Activated CD4-positive, alpha-beta T cell treated with anti-CD3 and anti-CD28 coated beads for 48 hours (primary cell): ENCODE measurements at places on chromosomes 5 and 9.

- DNase-seq, result no peak
Measured at GRCh38 chr5:143717400-143717799, 94.6 kb upstream of the HMHB1 start.

DNA sequence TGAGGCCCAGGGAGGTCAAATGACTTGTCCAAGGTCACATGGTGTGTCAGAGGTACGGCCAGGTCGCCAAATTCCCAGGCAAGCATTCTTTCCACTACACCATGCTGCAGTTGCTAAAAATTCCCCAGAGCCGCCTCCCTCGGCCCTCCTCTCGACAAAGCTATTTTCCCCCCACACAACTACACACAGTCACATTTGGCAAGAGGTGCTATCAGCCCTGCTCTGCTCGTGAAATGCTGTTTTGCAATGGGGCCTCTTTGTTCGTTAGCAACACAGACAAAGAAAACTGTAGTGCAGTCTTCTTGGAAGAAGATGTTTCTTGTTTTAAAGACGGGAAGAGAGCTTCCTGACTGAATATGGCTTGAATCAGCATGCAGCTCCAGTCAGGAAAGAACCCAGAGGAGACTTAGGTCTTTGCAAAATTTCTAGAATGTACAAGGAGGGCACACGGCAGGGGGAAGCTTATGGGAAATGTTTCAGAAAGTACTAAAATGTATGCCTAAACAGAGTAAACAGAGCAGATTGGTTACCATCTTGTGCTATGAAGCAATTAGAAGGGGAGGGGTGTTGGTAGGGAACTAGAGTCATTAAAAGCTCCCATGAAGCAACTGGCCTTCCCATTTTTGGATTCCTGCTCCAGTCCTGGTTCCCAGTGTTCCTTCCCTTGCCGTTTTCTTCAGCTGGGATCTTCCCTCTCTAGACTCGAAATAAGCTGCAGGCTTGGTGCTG lies 14.2 kb downstream of the SLIT3 start:
- no peak for DNase-seq

DNA sequence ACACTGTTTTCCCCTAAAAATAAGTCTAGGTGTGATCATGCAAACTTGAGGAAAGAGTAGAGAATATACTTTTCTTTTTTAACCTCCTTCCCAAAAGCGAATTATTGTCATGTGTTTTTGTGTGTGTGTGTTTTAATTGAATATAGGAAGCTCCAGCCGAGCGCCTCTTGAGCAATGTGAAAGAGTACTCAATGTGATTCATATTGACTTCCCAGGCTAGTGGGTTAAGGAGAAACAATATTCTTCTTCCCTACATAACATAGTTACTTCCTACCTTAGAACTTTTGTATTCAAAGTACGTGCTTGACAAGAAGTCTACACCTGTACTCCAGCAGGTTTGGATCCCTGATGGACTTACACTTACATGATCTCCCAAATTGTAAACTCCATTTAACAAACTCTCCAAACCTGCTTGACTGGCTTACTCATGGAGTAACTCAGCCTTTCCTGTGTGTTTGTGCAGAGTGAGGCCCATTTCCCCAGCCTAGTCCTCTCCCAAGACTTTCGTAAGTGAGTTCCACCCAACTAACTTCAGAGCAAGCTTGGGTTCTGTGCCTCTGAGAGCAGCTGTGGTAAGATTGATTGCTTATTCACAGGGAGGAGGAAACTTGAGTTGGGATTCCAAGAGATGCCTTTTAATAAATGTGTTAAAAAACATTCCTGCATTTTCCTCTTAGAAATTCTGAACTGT lies 9.3 kb downstream of the SLC28A3 start:
- no peak for DNase-seq

DNA sequence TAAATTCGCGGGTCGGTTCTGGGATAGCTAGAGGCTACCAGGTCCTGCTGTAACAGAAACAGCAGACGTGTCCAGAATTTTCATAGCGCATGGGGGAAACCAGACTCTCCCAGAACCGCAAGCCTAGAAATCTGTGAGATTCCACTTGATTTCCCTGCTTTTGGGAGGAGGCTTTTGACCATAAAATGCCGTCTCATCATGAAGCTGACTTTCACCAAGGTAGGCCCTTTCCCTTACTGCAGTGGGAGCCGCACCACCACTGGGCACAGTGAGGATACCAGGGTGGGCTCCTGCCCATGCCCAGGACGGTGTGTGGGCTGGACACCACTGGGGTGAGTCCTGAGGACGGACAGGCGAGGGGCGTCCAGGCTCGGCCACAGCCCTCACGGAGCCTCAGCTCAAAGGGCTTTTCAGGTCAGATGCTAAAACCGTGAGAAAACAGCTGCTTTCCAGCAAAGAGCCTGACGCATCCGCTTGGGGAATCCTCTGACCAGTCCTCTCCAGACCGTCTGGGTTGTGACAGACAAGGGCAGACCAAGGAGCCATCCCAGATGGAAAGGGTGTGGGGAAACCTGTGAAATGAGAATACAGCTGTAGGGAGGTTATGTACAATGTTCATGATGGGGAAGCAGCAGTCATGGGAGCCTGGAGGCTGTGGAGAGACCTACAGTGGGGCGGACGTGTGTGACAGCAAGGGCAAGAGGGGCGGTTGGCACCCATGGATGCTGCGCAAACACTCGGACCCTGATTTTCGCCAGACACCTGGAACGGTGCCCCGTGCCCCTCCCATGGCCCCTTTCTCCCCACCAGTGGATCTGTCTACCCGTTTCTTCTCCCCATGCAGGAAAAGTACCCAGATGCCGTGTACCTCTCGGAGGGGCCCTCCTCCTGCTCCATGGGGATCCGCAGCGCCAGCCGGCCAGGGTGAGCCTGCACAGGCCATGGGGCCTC lies 59.2 kb downstream of the IPPK start:
- no peak for DNase-seq

GRCh38 chr5:127143722-127144121 lies 70.4 kb upstream of the C5orf63 start:
- DNase-seq, result no peak

- no peak for DNase-seq
Measured at GRCh38 chr5:92916036-92916435, 665.0 kb downstream of the NR2F1-AS1 start.

DNA sequence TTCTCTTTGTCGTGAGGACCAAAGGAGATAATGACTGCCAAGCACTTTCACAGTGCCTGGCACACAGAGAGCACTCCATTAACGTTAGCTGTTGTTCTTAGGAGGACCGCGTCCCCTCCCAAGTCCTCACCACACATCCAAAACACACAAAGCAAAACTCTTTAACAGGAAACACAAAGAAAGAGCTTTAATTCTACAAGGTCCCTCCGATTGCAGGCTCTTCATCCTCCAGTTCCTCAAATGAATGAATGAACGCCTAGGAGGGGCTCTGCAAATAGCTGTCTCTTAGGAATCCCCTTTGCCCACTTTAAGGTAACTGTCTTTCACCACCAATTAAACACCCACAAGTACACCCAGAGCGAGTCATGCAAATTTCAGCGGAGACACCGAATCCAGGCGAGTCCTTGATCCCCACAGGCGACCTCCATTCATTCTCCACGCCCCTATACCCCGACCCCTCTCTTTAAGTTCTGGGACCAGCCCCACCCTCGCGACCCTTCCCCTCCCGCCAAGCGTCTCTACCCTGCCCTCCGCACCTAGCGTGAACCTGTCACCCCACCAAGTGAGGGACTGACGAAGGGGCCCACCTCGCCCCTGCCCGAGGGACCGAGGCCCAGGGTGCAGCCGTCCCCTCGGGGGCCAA lies 644 bp downstream of the TSC1 start:
- peak; percentile 7 for DNase-seq

- DNase-seq, result no peak
Measured at GRCh38 chr5:170491479-170491878, 12.3 kb upstream of the KCNIP1 start.

DNA sequence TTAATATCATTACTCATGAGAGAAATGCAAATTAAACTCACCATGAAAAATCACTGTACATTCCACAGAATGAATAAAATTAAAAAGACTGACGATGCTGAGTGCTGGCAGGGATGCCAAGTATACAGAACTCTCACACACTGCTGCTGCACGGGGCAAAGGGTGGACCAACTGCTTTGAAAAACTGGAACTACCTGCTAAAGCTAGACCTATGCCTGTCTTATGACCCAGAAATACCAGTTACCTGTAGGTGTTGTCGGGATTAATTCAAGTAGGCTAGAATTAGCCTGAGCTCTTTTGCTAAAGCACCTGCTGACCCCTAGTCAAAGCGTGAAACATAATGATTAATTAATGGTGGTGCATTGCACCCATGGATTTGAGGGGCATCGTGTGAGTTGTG lies 36.5 kb upstream of the ANKRD18A start:
- DNase-seq, result no peak

GRCh38 chr5:148237785-148238417 lies 424 bp upstream of the MARCOL start:
- DNase-seq, result no peak

DNA sequence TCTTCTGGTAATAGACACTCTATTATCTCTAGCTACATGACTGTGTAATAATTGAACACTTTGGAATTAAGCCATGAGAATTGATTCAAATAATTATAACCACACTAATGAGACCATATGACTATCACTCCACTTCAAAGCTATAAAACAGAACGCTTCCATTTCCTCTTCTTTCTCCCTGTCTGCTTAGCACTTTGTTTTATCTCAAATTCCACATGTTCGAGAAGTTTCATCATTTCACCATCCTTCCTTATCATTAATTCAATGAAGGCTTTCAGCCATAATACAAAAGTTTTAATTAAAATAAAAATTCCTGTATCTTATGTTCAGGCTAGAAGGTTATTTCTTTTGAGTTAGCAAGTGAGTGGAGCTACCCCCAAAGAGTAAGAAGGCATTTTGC lies 7.4 kb upstream of the DCTN4 start:
- DNase-seq, result no peak

- no peak for DNase-seq
Measured at GRCh38 chr5:138626333-138626944, 51.2 kb upstream of the HSPA9 start.

GRCh38 chr5:172878933-172879752 lies 45.1 kb downstream of the ERGIC1 start:
- peak; percentile 52 for DNase-seq

DNA sequence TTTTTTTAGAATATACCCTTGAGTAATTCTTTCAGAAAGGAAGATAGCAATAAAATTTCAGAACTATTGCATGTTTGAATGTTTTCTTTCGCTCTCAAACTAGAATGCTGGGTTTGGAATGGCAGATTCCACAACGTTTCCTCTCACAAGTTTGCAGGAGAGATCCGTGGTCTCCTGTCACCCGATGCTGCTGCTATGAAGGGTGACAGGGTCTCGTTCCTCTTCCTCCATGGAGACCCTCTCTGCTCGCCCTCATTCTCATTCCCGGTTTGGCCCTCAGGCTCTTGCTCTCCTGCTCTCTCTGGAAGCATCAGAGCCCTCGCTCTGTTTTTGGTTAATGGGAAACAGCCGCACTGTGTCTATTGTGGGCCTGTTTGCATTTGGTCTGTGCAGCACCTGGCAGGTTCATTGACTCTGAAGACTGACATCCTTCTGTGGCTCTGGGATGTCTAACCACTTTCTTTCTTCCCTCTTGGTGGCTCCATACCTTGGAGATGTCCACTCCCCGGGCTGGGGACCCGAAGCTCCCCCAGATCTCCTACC lies 12.6 kb upstream of the FAM163B start:
- no peak for DNase-seq

GRCh38 chr5:67090593-67090992 lies 106.0 kb downstream of the CD180 start:
- DNase-seq, result no peak

DNA sequence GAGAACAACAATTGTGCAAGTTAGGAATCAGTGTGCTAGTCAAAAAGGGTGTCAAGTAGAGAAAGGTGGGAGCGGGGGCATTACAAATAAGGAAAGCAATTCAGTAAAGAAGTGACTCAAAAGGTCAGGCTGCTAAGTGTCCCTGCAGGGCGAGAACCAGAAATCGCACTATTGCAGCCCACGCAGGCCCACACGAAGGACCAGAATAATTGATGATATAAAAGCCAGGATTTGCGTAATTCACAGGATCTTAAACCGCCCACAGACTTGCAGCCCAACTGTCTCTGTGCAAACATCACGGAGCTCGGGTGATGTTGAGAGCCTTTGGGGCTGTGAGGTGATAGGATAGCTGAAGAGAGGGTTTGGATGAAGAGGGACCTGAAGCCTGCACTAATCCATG lies 349.0 kb downstream of the BRINP1 start:
- no peak for DNase-seq

- DNase-seq, result no peak
Measured at GRCh38 chr5:170360709-170361108, 28.5 kb downstream of the KCNMB1 start.

DNA sequence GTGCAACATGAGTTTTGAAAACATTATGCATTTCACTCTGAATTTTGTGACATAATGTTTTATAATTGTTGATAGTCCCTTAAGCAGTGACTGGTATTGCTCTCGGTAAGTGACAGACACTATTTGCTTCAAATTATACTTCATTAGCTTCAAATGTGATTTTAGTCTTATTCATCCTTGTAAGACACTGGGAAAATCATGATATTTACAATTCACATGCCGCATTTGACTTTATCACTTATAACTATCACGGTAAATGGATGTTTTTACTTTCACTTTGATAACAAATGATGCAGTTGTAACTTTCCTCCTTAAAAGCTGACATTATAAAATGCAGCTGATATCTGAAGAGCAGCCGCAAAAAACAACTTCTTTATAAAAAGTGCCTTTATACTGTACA lies 44.1 kb upstream of the ITGA2 start:
- DNase-seq, result no peak

GRCh38 chr9:86494644-86495111 lies 140.5 kb upstream of the TUT7 start:
- DNase-seq, result no peak

GRCh38 chr5:181001947-181002346 lies 13.3 kb downstream of the BTNL3 start:
- DNase-seq, result no peak
